ENCODE measurements at places on chromosomes 2 and 18.

- no peak for DNase-seq
Measured at GRCh38 chr2:43008388-43008787, 216.0 kb upstream of the HAAO start.

GRCh38 chr2:105143467-105144151, 97.9 kb upstream of the GPR45 start:
- DNase-seq = no peak

DNA sequence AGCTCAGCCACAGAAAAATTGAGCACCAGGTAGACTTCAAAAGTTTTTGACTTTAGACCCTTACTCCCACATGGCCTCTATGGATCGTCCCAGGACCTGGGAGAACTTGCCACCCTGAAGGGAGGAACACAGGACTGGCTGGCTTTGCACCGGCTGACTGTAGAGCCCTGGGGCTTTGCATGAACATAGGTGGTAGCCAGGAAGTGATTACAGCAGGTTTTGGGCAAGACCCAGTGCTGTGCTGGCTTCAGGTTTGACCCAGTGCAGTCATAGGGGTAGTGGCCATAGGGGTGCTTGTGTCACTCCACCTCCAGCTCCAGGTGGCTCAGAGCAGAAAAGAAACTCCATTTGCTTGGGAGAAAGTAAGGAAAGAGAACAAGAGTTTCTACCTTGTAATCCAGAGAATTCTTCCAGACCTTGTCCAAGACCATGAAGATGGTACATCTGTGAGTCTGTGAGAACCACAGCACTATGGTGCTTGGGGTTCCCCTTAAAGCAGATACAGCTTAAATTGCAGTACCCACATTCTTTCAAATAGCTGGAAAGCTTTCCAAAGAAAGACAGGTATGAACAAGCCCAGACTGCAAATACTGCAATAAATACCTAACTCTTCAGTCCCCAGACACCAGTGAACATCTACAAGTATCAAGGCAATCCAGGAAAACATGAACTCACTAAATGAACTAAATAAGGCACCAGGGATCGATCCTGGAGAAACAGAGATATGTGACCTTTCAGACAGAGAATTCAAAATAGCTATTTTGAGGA, 13.0 kb upstream of the SESTD1 start:
- no peak for DNase-seq

DNA sequence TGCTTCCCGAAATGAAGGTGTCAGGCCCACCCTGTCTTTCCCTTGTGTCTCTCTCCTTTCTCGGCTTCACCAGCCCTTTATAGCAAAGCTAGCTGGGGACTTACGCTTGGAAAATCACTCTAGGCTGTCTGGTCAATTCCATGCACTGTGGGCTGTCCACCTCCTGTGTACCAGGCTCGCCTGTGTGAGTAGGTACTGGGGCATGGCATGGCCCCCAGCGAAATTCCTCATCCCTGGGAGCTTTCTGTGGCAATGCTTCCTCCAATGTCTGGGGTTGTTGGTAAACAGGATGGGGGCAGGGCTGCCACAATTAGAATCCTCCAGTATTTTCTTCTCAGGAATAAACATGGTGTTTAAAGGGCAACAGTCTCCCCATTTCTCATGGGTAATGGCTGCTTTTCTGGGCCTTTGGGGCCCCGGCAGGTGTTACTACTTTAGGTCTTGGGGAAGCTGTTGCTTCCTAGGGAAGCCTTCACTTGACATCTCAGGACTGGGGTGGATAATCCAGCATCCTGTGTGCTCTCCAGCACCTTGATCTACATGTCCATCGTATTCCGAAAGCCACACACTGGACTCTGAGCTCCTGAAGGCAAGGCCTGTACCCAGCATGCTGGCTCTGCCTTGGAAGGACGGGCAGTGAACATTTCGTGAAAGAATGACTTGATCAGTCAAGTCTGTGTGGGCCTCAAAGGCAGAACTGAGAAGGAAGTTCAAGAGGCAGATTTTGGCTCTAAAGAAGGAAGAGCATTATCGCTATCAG, 21.1 kb downstream of the RHOB start:
- DNase-seq = no peak

DNA sequence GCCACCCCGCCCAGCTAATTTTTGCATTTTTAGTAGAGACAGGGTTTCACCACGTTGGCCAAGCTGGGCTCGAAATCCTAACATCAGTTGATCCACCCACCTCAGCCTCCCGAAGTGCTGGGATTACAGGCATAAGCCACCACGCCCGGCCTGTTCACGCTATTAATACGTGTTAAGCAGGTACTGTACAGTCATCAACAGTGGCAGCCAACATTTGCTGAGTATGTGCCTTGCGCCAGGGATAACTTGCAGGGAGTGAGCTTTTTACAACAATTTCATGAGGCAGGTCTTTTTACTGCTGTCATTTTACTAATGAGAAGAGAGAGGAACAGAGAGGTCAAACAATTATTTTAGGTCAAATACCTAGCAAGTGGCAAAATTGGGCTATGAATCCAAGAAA, 115.2 kb downstream of the AP1S3 start:
- DNase-seq = no peak

DNA sequence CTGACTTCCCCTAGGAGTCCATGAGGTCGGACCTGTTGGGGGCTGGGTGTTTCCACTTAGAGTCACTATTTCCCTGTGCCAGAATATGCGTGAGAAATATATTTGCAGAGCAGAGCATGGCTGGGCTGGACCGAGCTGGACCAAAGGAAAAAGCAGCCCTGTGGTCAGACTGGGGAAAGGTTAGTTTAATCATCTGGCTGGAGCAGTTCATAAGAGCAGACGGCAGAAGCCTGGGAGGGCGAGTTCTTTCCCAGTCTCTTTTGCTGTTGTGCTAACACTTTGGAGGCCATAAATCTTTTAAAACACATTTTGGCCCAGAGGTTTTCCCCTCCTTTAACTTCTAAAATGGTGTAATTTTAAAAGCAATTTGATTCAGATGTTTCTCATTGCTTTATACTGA, 66.5 kb downstream of the GLI2 start:
- DNase-seq = no peak

DNA sequence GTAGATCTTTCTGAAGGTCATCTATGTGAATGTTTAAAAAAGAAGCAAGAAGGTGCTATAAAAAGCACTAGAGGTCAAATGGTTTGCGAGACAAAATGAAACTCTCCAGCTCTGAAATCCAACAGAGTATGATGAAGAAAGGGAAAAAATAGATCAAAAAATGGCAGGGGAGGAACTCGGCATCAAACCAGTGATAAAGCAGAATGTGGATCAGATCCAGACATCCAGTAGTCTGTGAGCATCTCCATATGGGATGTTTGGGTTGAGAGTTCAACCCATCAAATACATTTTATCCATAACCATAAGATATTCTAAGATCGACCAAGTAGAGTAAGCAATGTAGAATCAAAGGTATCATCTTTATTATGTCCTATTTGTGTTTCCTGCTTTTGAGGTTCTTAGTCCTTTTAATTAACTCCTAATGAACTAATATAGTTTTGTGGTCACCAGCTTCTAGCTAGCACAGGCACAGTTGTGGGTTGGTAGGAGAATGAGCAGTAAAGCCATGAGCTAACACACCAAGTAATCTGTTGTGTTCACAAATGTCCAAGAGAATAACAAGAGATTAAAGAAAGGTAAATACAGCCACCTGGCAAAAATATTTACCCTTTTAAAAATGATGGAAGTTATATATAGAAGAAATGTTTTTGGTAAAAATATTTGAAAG, 160.9 kb downstream of the NEDD4L start:
- DNase-seq = no peak

DNA sequence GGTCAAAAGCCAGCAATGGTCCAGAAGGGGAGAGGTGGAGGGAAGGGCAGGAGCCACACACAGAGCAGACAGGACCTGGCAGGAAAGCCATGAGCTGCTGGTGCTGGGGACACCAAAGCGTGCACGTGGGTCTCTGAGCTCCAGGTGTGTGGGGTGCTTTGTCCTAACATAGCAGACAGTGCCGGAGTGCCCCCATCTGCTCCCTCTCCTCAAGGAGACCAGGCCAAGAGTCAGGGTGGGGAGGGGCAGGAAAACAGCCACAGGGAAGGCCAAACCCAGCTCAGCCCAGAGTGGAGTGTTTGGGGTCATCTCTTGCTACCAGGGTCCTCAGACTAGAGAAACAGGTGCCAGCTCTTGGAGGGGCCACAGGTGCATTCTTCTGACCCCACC, 4.2 kb upstream of the GPC1 start:
- no peak for DNase-seq

DNA sequence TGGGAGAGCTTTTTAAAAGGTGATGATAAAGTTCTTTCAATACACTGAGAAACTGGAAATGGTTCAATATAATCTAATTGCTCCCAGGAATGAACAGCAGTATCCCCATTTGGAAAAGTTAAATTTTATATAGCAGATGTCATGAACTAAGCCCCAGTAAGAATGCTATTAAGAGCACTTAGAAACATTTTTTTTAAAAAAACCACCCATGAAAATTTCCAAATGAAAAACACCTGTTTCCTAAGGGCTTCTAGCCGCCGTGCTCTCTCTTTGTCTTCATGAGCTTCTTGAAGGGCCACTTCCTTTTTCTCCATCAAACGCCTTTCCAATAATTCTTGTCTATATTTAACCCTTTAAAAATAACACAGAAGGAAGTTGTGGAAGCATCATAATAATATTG, 77.0 kb downstream of the UPP2 start:
- DNase-seq = no peak
